ENCODE measurements at places on chromosomes 16 and 17.

GRCh38 chr17:3802461-3803307, 1.7 kb upstream of the ITGAE start:
- DNase-seq: no peak

DNA sequence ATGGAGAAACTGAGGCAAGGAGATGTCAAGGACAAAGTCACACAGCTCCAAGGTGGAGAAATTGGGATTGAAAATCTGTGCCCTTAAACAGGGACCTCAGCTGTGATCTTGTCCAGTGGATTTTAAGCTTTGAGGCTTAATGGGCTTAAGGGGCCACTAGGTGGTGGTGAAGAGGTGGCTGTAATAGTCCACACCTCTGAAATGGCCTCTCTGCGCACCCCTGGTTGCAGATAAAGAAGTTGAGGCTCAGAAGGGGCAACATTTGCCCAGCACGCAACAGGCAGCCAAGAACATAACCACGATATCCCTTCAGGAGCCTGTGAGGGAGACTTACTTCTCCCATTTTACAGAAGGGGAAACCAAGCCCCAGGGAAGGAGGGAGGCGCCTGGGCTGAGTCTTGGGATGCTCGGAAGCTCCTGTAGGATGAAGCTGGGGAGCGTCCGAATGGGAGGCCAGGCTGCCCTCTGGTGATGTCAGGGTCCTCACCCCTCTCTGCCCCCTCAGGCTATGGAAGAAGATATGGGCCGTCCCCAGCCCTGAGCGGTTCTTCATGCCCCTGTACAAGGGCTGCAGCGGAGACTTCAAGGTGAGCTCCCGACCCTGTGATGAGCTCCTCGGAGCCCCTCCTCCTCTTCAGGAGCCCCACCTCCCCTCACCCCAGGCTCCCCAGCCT, 43.7 kb downstream of the IL21R start:
- no peak for DNase-seq

GRCh38 chr16:47858333-47858982, 297.3 kb downstream of the ABCC12 start:
- DNase-seq: no peak

- no peak for DNase-seq
These were observed 2.3 kb upstream of the SOX9 start for GRCh38 chr17:72118335-72119076.

DNA sequence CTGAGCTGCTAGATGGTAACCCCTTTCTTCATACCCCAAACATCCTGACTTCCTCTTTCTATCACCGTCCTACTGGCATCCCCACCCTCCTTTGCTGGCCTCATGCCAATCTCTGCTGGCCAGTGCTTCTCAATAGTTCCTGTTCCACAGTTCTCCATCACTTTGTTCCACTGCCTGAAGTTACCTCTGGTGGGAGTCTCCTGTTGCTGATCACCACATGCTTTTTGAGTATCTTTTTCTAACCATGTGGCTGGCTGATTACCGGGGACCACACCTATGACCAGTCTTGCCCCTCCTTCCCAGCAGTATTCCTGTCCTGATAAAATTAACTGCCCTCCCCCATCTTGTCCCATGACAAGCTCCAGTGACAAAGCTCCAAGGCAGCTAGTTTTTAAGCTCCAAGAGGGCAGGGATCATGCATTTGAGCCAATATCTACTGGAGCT, 380.4 kb upstream of the CCL2 start:
- no peak for DNase-seq

GRCh38 chr17:43673516-43674323, 12.0 kb upstream of the MEOX1 start:
- DNase-seq: peak; percentile 62

- no peak for DNase-seq
These were observed 1.1 kb upstream of the PIGQ start for GRCh38 chr16:568401-569258.

DNA sequence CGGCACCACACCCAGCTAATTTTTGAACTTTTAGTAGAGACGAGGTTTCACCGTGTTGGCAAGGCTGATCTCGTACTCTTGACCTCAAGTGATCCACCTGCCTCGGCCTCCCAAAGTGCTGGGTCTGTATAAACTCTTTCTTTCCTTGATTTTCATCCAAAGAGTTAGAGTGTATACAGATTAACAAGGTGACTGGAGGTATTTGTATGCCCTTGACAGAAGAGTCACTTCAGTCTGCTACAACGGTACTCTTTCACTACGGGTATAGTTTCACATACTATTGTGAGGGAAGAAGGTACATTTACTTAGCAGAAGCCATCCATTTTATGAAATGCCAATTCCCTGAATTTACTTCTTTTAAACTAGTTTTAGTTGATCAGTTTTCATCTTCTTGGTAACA, 32.5 kb downstream of the PPM1E start:
- DNase-seq: no peak

DNA sequence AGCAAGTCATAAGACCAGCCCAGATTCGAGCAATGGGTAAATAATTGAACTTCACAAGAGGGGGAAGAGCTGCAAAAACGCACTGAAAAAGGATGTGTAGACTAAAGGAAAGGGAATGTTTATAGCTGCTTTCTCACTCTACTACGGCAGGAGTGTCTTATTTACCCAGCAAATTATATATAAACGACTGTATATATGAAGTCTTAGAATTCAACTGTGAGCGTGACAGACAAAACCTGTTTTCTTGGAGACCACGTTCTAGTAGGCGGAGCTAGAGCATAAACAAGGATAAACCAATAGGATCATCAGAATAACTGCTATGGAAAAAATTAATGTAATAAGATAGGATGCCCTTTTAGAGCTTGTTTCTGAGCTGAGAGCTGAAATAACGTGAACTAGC, 394.6 kb upstream of the MON1B start:
- DNase-seq: no peak

DNA sequence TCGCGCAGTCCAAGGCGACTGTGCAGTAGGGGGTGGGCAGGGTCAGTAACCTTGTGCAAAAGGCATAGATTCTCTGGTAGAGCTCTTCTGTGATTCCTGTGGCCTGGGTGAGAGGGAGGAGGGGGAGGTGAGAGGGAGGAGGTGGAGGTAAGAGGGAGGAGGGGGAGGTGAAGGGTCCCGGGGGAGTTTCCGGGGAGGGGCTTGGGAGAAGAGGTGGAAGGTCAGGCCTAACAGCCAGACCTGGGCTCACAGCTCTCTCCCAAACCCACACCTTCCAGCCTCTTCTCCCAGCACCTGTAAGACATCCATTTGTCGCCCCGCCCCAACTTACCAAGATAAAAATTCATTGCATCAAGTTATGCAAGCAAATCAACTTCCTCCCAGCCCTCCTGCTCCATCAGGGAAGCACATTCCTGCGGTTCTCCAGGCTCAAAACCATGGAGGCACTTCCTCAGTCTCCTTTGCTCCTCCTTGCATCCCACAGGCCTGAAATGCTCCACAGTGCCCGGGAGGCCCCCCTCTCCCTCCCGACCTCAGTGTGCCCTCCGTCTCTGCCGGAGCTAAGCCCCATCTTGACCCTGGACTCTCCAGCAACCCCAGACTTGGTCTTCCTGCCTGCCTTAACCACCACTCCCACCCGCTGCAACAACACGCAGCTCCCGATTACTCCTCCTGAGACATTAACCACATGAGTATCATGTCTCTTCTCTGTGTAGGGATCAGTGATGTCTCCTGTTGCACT, 30.5 kb downstream of the PIK3R6 start:
- DNase-seq: no peak

- no peak for DNase-seq
These were observed 79.9 kb downstream of the TMC6 start for GRCh38 chr17:78048346-78049292.

DNA sequence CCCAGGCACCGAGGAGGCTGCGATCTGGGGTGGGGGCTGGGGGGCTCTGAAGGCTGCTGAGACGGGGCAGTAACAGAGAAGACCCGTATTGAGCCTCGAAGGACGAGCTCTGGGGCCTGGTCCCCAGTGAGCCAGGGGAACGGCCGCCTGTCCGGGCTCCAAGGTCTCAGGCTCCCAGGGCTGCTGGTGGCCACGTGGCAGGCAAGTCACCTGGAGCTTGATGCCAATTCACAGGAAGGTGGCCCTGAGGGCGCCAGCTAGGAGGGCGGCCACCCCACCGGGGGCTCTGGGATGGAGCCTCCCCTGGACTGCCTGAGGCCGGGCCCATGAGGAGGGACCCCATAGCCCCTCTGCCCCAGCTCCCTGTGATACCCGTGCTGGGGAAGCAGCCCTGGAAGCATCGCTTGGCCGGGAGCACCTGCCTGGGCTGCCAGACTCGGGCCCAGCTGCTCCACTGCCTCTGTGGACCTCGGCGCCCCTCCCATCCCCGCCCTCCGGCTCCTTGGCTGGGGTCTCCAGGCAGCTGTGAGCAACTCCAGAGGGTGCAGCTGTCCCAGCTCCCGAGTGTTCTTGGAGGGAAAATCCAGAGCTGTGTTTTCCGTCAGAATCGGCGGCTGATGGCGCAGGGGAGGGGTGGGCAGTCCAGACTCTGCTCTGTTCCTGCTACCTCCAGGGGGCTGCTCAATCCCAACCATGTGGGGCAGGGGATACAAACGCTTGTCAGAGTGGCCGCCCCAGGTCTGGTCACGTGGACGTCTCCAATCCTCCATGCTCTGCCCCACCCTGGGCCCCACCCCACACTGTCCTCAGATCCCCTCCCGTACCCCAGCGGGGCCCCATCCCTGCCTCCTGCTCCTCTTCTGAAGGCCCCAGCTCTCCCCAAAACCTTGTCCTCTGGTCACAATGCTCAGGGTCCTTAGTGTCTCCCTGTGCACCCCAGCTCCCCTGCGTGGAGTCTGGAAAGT, 67.2 kb upstream of the GNG13 start:
- no peak for DNase-seq

GRCh38 chr17:41971721-41972523, 5.3 kb downstream of the CNP start:
- DNase-seq: no peak

DNA sequence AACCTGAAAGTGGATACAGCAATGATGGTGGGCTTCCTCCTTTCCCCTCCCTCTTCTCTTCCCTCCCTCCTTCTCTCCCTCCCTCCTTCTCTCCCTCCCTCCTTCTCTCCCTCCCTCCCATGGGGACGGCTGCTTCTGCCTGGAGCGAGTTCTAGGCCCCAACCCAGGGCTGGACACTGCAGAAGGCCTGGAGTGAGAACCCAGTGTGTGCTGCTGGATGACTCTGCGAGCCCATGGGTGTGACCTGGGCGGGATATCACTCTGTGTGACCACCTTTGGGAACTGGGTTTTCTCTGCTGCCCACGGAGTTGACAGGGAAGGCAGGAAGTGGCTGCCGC, 242.6 kb upstream of the GSE1 start:
- DNase-seq: no peak

GRCh38 chr16:86334079-86334635, 176.2 kb upstream of the FOXF1 start:
- no peak for DNase-seq

DNA sequence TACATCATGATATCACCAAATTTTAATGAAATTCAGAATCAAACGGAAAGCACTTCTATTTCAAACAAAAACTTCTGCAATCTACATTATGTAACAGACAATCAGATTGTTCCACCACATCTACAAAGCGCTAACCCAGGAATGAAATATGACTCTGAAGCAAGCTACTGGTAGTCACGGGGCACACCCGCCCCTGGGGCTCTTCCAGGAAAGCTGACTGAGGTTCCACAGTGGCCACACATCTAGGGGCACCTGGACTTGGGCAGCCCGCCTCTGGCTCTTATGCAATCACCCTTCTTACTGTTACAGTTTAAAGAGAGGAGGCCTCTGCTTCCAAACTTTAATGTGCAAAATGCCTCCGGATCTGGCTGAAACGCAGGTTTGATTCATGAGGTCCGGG, 27.5 kb downstream of the ZCCHC14 start:
- DNase-seq: no peak

GRCh38 chr17:13753154-13753553, 151.4 kb upstream of the HS3ST3A1 start:
- no peak for DNase-seq

DNA sequence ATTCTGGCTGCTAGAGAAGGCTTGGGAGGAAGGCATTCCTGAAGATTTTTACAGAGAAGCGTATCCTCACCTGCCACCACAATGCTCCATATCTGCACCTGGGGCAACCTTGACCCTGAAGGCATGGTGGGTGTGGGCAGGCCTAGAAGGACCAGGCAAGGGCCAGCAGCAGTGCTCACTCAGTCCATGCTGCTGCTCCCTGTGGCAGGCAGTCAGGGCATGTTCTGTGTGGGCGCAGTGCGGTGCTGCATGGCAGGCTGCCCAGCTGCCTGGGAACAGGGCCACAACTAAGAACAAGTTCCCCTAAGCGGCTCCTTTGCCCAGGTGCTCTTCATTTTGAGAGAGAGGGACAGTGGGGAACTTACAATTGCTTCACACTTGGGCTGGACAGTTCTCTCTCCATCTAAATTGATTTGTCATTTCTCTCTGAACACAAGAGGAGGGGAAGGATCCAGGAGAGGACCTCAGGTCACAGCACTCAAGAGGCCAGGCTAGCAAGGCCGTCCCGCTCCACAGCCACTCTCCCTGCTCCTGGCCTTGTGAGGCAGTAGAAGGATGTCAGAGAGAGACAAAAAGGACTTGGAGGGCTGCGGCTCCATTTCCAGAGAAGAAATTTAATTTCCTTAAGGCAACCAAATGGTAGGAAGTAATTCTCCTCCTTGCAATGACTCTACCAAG, 158.8 kb downstream of the AATF start:
- no peak for DNase-seq

DNA sequence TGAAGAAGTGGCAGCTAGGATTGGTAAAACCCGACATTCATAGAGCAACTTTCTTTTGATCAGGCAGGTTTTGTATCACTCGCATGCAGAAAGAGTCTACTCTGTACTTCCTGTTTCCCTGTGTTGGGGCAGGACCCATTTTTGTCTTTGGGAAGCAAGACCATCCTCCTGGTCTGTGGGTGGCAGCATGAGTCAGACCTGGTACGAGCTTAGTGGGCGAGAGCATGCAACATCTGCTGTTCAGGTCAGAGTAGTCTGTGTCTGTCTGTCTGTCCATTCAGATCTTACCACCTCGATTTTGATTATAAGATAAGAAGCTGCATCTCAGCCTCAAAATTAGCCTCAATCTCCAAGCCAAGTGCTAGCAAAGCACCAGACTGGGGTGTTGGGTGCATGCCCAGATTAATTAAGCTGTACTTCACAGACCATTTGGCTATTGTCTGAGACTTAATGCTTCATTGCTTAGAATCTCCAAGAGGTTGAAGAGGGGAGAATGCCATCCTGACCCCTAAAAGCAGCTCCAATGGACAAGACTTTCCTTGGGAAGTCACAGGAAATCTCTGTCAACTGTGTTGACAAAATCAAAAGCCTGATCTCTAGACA, 110.9 kb downstream of the XYLT1 start:
- no peak for DNase-seq

DNA sequence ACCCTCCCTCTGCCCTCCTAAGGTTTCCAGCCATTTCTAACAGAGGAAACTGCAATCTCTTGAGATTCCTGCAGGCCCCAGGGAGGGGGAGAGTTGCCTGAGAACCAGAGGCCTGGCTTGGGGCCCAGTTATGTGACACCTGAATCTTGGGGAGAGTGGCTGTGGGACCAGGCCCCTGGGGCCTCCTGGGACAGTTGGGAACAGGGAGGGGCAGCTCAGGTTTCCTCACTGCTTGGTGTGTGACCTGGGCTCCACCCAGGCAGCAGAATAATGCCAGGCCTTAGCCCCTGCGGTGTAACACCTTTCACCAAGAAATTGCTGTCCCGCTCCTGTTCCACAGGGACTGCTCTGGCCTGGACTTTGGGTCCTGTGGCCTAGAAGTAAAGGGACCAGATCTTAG, 44.3 kb upstream of the CRHR1 start:
- no peak for DNase-seq

- no peak for DNase-seq
These were observed 85.6 kb downstream of the SOX9 start for GRCh38 chr17:72206376-72206775.

GRCh38 chr16:83849421-83849820, 41.6 kb downstream of the HSBP1 start:
- DNase-seq: no peak

- no peak for DNase-seq
These were observed 221.0 kb upstream of the FOXF1 start for GRCh38 chr16:86289304-86289703.

All from stimulated activated CD4-positive, alpha-beta T cell treated with anti-CD3 and anti-CD28 coated beads, Interleukin-1b, Interleukin-23, amount 100 ng/mL, for 24 hours (primary cell).